ENCODE measurements at places on chromosomes 3 and 15.
A peak's percentile ranks its signal among the peaks of the same experiment; 100 is the strongest.

DNA sequence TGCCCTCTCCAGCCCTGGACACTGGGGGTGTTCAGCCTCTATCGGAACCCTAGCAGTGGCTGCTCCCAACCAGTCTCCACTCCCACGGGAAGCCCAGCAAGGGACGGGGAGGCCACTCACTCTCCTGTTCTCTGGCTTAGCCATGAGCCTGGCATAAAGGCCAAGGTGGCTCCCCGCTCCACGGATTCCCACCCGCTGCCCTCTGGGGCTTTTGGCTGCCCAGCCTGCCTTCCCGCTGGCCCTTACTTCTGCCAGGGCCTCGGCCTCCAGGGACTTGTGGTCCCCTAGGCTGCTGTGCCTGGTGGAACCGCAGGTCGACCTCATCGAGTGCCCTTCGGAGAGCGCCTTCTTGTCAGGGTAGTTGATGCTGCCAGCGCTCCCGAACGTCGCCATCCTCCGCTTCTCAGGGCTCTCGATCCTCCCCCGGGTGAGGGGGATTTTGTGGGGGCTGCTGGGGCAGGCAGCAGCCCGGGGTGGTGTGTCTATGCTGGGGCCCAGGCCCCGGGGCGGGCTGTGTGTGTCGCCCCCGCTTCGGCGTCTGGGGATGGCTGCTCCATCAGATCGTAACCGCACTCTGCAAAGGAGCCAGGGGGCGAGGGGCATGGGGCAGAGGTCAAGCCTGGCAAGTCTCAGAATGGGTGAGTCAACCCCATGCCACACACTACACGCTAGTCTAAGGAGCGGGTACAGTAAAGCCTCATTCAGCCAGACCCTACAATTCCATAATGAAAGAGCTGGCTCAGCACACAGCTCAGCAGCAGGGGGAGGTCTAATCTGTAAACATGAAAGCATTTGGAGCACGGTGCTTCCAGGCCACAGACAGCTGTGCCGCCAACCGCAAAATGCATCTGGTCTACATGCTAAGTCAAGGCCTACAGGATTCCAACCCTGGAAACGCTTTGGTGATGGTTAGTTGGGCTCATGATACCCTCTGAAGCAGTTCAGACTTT lies 27.3 kb upstream of the RAD18 start:
- peak; percentile 97 for DNase-seq

GRCh38 chr15:76860201-76860600 lies 44.9 kb downstream of the SCAPER start:
- no peak for DNase-seq

DNA sequence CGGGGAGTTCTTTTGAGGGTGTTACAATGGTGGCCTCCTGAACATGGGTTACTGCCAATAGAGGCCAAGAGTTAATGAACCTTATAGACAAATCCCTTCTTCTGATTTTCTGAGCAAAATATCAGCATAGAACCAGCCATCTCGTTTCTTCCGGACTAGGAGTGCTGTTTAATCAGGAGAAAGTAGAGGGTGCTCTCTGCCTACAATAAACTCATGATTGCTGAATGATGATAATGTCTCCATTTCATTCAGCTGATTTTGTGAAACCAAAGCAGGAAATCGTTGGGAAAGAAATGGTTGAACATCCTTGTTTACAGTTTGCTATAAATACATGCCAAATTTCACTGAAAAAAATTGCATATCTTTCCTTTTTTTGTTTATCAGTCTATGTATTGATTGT lies 142.8 kb upstream of the PLSCR5 start:
- DNase-seq, result peak; percentile 4

GRCh38 chr3:11132861-11133260 lies 21.4 kb upstream of the HRH1 start:
- no peak for DNase-seq

GRCh38 chr3:161291191-161291901 lies 70.2 kb downstream of the NMD3 start:
- no peak for DNase-seq

DNA sequence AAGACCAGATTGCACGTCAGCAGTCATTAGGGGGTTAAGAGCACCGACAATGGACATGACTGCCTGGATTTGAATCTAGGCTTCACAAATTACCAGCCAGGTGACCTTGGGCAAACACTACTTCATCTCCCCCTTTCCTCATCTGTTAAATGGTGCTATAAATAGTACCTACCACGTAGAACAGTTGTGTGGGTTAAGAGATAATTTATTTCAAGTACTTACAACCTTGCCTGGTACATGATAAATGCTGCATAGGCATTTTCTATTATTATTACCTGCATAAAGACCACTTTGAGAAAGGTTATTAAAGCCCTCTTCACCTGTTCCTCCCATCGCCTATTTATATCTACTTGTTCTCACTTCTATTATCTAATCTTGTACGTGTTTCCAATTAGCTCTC lies 64.7 kb downstream of the BTD start:
- DNase-seq, result no peak

- DNase-seq, result peak; percentile 78
Measured at GRCh38 chr3:29282427-29283230, 1.8 kb downstream of the RBMS3 start.

- DNase-seq, result no peak
Measured at GRCh38 chr3:195176776-195177175, 94.2 kb downstream of the XXYLT1 start.

GRCh38 chr3:13263770-13264467 lies 156.2 kb downstream of the NUP210 start:
- no peak for DNase-seq

DNA sequence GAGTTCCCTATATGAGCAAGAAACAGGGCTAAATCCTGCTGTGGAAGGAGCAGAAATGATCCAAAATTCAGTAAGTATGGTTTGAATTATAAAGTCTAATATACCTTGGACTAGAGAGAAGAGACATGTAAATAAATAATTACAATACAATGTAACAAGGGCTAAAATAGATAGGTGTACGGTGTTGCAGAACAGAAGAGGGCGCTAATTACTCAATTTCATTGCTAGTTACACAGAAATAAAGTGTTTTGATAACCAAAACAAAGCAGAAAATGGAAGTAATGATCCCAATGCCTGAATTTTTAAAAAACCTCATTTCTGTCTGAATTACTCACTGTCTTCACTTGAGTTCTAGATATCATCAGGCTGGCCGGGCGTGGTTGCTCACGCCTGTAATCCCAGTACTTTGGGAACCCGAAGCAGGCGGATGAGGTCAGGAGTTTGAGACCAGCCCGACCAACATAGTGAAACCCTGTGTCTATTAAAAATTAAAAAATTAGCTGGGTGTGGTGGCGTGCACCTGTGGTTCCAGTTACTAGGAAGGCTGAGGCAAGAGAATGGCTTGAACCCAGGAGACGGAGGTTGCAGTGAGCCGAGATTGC lies 8.3 kb upstream of the PLCH1 start:
- DNase-seq, result peak; percentile 46

GRCh38 chr3:5644773-5645670 lies 457.5 kb downstream of the EDEM1 start:
- DNase-seq, result no peak

- DNase-seq, result peak; percentile 55
Measured at GRCh38 chr3:17302774-17303173, 418.0 kb downstream of the PLCL2 start.

DNA sequence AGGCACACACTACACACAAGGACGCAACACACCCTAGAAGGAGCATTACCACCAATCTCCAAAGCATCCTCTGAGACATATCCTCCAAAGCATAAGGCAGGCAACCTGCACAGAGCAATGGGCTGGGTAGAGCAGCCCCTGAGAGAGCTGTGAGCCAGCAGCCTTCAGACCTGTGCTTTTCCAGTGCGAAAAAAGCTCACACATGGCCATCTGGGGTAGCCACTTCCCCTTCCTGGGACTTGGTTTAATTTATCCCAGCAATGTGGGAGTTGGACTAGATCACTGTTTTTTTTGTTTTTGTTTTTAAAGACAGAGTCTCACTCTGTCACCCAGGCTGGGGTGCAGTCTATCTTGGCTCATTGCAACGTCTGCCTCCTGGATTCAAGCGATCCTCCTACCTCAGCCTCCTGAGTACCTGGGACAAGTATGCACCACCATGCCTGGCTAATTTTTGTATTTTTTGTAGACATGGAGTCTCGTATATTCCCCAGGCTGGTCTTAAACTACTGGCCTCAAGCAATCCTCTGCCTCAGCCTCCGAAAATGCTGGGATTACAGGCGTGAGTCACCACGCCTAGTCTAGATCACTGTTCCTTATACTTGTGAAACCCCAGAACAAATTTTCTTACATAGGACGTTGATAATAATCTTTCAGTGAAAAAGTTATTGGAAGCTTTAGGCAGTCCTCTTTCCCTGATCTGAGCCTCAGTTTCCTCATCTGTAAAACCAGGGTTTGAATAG lies 18.9 kb downstream of the PTPN23 start:
- DNase-seq, result peak; percentile 70

GRCh38 chr3:25033407-25034029 lies 394.5 kb upstream of the RARB start:
- peak; percentile 11 for DNase-seq

GRCh38 chr15:90959894-90960293 lies 5.2 kb downstream of the RCCD1 start:
- DNase-seq, result no peak

DNA sequence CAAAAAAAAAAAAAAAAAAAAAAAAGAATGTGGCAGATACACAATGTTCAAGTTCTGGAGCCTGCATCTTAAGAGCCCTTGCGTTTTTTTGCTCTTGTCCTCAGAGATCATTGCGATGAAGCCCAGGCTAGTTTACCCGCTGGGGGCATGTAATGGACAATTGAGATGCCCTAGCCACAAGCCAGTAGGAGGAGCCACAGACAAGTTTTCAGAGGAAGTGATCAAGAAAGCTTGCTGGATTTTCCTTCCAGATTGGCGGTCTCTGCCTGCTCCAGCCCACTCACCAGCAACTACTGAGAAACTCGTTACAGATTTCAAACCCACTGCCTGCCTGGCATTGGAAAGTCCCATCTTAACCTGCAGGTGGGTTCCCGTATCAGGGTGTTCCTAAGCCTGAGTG lies 192.1 kb upstream of the EOMES start:
- no peak for DNase-seq

DNA sequence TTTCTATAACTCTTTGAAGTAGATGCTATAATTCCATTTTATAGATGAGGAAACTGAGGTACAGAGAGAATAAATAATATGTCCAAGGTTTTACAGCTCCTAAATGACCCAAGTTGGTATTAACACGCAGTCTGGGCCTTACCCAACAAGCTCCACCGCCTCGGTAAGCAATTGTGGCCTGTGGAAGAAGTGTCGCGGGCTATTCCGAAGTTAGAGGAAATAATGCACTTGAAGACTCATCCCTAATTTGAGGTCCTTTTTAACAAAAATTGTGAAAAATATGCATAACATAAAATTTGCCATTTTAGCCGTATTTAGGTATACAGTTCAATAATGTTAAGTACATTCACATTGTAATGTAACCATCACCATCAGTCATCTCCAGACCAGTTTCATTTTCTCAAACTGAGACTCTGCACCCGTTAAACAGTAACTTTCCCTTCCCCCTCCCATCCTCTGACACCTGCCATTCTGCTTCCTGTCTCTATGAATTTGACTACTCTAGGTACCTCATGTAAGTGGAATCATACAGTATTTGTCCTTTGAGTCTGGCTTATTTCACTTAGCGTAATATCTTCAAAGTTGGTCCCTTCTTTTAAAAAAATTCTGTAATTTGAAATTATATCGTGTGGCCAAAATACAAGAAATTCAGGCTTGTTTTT lies 18.2 kb downstream of the IDH3A start:
- no peak for DNase-seq

DNA sequence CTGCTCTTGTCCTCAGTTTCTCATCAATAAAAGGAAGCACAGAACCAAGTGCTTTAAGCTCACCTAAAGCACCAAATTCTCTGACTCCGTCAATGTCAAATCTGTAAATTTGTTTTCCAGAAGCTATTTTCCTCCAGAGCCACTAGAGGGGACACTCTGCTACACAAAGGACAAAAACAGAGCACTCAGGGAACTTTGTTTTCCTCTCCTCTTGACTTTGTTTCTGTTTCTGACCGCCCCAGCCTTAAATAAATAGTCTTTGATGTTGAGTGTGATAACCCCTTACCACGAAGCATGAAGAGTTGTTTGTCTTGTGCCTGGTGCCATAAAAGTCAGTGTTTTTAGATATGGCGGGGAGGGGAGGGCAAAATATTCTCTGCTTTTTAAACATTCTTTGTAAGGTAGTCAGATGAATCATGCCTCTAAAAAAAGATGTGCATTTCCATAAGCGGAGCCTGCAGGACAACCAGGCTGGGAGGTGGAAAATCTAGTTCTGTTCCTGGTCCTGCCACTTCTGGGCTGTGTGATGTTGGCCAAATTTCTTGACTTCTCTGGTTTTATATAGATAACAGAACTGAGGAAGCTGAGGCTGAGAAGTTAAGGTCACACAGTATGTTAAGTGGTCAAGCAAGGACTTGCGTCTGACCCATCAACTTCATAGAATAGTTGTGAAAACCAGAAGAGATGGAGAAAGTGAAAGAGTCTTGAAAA lies 7.3 kb upstream of the ZBTB38 start:
- DNase-seq, result peak; percentile 91

DNA sequence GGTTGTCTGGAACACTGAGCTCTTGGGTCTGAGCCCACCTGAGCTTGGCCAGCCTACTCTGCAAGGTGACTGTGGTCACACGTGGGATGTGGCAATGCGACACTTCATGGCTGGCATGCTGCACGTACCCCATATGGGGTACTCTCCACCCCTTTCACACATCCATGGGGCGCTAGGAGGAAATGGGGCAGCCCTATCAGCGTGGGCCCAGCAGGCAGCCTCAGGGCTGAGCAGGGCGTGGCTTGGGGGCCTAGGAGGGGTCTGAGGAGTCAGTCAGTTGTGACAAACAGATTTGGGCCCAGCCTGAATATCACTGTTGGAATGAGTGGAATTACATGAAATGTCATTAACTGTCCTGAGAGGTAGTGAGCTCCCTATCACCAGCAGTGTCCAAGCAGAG lies 82.3 kb upstream of the LINGO1 start:
- DNase-seq, result no peak

GRCh38 chr3:102529452-102529851 lies 94.6 kb downstream of the ZPLD1 start:
- DNase-seq, result peak; percentile 71
